ENCODE measurements at places on chromosomes 4 and X.

DNA sequence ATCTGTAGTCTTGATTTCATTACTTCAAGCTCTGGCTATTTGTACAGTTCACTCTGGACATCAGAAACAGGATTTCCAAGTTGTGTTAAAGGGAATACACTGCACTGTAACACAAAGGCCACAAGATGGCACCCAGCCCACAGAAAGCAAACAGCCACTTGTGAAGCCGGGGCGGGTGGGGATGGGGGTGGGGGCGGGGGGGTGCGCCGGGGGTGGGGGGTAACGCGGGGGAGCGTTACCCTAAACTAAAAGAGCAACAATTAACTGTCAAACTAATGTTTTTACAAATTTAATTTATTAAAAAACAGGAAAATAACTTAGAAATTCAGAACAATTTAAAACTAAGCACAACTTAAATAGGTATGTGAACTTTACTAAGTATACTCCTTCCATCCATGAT is 27.3 kb downstream of the PRDX4 start:
- DNase-seq = no peak

GRCh38 chr4:154292589-154292988 is 199.0 kb downstream of the DCHS2 start:
- DNase-seq = no peak

GRCh38 chr4:71830497-71831190 is 46.8 kb upstream of the GC start:
- no peak for DNase-seq

GRCh38 chrX:152896450-152896849 is 1.4 kb upstream of the ZNF185 start:
- DNase-seq = no peak

GRCh38 chr4:1207157-1207470 is 34.7 kb upstream of the SPON2 start:
- no peak for DNase-seq

DNA sequence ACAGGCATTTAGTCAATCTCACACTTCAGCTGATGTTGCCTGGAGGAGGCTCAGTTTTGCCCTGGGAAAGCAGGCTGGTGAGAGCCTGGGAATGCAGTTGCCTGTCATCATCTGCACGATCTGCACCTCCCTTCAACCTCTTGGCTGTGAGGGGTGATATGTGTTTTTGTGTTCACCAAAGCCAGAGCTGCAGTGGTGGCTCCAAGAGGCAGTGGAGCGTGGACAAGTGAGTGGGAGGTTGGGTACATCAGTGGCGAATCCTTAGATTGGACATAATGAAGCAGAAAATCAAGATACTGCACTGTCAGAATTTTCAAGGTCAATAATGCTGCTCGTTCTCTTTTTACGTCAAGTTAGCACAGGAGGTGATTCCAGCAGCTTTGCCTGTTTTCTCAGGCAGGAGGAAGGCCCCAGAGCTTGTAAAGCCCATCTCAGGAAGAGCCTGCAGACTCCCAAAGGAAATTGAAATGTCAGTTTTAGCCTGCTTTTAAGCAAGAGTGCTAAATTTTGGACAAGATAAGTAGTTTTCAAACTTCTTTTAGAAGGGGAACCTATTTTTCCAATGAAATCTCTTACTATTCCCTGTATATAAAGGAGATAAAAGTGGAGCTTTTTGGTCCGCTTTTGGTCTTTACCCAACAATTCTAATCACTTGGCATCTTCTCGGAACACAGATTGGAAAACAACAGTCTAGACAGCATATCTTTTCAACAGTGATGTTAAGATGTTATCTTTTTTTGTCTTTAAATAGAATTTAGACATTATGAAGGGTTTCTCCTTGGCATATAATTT is 92.8 kb downstream of the FRAS1 start:
- no peak for DNase-seq

GRCh38 chrX:55488593-55489313 is 895 bp downstream of the USP51 start:
- peak; percentile 38 for DNase-seq

DNA sequence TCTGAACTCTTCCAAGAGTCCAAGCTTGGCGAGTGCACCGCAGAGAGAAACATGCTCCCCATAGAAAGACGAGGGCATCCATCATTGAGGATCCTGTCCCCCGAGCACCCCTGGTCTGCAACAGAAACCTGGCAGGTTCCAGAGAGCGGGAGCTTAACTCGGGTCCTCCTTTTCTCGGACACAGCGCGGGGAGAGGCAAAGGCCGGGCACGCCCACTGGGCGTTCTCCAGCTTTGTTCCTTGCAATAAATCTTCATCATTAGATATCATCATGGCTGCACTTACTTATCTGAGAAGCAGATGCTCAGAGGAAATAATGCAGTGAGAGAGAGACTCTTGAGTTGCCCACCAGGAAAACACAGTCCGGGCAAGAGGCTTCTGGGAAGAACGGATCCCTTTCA is 90.1 kb upstream of the PSAPL1 start:
- DNase-seq = no peak

DNA sequence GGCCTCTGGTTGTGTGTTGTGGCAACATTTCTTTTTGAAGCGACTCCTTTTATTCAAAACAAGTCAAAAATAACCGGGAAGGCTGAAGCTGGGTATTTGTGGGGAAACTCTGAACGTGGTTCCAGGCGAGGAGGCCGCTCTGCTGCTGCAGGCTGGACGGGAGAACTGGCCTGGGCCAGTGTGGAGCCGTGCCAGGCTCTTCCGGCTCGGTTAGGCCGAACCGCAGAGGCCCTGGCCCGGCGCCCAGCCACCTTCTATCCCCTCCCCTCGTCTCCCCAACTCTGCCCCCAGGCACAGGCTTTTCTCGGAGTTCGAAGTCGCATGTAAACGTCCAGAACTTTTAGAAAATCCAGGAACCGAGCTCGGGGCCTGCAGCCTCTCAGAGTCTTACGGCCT is 2.4 kb upstream of the BCOR start:
- no peak for DNase-seq

GRCh38 chr4:147736458-147736857 is 4.6 kb downstream of the ARHGAP10 start:
- no peak for DNase-seq

GRCh38 chr4:173507471-173508385 is 22.3 kb downstream of the HAND2 start:
- DNase-seq = no peak

GRCh38 chr4:39932776-39933402 is 44.8 kb downstream of the PDS5A start:
- DNase-seq = no peak

GRCh38 chr4:70236125-70236524 is 6.3 kb upstream of the CSN3 start:
- DNase-seq = no peak

- no peak for DNase-seq
Measured at GRCh38 chr4:33709247-33709646, 2535.1 kb downstream of the ARAP2 start.

- no peak for DNase-seq
Measured at GRCh38 chr4:90099812-90100211, 27.4 kb upstream of the CCSER1 start.

GRCh38 chrX:120358737-120359456 is 3.0 kb upstream of the ATP1B4 start:
- DNase-seq = no peak

DNA sequence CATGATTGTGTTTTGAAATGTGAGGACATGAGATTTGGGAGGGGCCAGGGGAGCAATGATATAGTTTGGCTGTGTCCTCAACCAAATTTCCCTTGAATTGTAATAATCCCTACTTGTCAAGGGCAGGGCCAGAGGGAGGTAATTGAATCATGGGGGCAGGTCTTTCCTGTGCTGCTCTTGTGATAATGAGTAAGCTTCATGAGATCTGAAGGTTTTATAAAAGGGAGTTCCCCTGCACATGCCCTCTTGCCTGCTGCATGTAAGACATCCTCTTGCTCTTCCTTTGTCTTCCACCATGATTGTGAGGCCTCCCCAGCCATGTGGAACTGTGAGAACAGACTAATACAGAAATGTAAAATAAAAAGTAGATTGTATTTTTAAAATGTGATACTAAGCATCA is 1294.9 kb downstream of the ADGRL3 start:
- DNase-seq = no peak

DNA sequence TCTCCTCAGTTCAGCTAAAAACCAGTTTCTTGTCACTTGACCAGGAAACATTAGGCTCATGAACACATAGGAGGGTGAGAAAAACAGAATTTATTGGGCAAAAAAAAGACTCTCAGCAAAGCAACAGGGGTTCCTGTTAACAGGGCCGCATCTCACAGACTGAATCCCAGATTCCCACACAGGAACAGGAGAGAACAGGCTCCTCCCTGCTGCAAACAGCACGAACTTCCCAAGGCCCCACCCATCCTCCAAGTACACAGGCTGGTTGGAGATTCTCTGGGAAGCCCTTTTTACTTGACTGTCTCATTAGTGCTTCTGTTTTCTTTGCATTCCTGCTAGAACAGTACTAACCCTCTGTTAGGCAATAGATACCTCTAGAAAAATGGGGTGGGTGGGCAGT is 52.4 kb upstream of the IL21 start:
- DNase-seq = no peak

- no peak for DNase-seq
Measured at GRCh38 chr4:7435471-7436061, 836 bp upstream of the PSAPL1 start.

GRCh38 chrX:22462959-22463358 is 190.2 kb downstream of the CBLL2 start:
- DNase-seq = no peak

GRCh38 chrX:153610836-153611213 is 11.9 kb upstream of the CCNQ start:
- no peak for DNase-seq

DNA sequence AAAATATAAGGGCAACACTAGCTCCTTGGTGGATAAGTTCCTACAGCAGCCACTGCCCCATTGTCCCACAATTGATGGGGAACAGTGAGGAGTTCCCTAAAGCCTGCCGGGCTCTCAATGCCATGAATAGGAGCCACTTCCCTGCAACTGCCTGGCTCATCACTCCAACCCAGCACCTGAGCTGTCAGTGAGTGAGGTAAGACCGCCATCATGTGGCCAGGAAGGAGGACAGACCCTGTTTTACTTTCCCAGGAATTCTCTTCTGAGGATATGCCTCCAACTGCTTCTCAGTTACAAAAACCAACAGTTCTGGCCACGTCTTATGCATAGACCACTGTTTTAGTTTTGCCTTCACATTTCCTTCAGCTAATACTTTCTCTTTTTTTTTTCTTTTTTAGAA is 45.5 kb downstream of the SRPX start:
- DNase-seq = no peak

DNA sequence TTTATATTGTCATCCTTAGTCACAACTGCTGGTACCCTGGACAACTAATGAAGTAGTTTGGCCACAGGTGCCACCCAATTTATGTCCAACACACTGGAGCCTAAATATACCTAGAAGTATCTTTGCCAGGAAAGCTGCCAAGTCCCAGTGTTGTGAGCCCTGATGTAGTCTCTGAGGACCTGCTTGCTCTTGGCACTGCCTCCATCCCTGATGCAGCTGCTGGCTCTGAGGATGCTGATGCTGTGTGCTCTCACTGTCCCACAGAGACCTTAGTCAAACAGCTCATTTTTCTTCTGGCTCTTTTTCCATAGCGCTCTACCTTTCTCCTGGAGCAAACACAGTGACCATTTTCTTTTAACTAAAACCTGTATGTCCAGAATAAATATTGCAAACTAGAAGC is 1535.4 kb upstream of the ADGRL3 start:
- DNase-seq = no peak

- no peak for DNase-seq
Measured at GRCh38 chr4:128516301-128516969, 228.8 kb upstream of the PGRMC2 start.

DNA sequence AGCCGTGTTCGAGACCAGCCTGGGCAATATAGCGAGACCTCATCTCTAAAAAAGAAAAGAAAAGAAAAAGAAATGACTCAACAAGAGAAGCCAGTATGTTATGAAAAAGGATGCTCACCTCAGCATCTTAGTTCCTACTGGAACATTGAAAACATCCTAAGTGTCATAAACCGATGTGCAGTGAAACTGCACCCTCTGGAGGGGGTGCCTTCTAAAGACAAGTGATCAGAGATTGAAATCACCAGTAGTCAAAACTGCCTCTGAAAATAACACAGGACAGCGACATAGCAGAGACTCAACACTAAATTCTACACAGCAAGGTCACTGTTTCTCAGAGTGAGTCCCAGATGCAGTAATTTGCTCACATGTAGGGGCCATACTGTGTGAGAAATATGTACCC is 28.0 kb upstream of the ATP6AP2 start:
- DNase-seq = no peak

DNA sequence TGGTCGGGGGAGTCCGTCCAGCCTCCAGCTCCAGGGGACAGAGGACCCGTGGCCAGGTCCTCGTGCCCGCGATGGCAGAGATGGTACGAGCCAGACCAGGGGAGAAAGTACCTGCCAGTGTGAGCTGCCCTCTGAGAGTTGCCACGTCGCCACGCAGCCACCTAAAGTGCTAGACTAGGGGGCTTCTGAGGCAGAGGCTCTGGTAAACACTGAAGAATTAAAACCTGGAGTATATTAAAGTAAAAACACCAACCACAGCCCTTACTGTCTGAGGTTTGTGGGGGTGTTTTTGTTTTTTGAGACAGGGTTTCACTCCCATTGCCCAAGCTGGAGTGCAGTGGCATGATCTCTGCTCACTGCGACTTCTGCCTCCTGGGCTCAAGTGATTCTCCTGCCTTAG is 60.1 kb upstream of the SORCS2 start:
- DNase-seq = no peak
